Suppressor macrophage treated with lipopolysaccharide for 1 hour (primary cell): ENCODE measurements at places on chromosomes 5 and 9.
A peak's percentile ranks its signal among the peaks of the same experiment; 100 is the strongest.

- DNase-seq: no peak
These were observed 510.5 kb upstream of the TNC start for GRCh38 chr9:115628426-115628825.

GRCh38 chr9:89576404-89576839 lies 28.4 kb upstream of the GADD45G start:
- peak; percentile 52 for DNase-seq

DNA sequence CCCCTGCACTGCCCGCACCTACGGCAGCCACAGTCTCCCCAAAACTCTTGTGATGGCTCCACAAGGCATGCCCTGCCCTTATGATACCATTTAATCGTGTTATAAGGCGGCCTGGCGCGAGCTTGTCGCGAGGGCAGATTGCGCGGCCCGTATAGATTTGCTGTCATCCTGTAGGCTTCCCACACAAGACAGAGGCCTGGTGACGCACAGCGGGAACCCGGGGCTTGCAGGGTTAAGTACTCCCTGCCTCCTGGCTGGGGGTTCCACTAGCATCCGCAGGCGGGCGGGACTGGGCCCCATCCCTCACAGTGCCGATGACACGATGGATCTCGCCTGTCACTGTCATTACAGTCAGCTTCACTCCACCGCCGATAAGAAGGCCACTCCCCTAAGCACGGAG lies 364.9 kb upstream of the IRX2 start:
- no peak for DNase-seq

DNA sequence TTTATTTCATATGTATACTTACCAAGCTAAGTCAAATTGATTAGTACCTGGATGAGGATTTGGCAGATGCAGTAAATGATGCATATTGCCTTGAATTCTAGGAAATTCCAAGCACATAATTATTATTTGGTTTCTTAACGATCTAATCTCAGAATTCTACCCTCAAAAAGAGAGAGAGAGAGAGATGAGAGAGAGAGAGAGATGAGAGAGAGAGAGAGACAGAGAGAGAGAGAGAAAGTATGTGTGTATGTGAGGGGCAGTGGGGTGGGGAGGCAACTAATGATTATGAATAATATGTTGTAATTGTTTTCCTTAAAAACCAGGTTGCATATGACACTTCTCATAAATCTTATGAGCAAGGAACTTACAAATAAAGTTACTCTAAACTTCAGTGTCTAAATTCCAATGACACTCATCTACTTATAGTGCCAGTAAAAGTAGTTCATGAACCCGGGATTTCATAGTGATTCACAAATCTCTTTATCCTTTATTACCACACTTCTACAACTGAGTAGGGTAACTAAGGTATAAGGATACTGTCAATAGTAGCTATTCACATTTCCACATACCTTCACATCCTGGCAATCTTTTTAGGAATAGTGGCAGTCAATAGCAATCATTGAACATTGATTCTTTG lies 60.5 kb upstream of the EDIL3 start:
- no peak for DNase-seq

- no peak for DNase-seq
These were observed 32.9 kb downstream of the ROPN1L start for GRCh38 chr5:10474521-10475075.

GRCh38 chr5:68047035-68047434 lies 168.5 kb upstream of the PIK3R1 start:
- DNase-seq: no peak

DNA sequence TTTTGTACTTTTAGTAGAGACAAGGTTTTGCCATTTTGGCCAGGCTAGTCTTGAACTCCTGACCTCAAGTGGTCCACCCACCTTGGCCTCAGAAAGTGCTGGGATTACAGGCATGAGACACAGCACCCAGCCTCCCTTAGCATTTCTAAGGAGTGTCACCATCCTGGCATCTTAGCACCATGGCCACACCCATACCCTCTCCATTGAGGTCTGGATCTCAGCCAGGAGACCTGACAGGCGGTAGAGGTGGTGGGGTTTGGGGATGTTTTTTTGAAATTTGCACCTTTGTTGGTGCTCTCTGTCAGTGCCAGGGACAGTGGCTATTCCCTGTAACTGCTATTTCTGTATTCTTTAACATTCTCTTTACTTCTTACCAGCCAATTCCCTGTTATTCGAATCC lies 72.5 kb downstream of the TRIM36 start:
- DNase-seq: no peak

GRCh38 chr9:91736898-91737601 lies 213.0 kb downstream of the ROR2 start:
- DNase-seq: no peak

GRCh38 chr5:113246361-113246870 lies 188.4 kb downstream of the TSSK1B start:
- DNase-seq: peak; percentile 86

DNA sequence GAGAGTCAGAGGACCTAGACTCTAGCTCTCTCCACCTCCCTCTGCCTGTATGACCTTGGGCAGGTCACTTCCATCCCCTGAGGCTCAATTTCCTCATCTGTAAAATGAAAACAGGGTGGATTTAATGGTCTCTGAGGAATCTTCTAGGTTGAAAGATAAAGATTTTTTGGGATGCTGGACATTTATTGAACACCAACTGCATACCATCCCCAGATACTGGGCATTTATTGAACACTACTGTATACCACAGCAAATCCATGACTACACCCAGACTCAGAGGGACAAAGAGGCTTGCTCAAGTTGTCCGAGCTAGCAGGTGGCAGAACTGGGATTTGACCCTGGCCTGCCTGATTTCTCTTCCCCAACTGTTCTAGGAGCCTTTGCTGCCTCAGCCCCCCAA lies 25.0 kb upstream of the CPLX2 start:
- DNase-seq: no peak

- DNase-seq: no peak
These were observed 1056.5 kb upstream of the EDIL3 start for GRCh38 chr5:85441156-85441555.

- DNase-seq: no peak
These were observed 66.5 kb upstream of the DAP start for GRCh38 chr5:10827571-10827970.

GRCh38 chr5:143791848-143792731 lies 19.9 kb upstream of the HMHB1 start:
- DNase-seq: peak; percentile 27

DNA sequence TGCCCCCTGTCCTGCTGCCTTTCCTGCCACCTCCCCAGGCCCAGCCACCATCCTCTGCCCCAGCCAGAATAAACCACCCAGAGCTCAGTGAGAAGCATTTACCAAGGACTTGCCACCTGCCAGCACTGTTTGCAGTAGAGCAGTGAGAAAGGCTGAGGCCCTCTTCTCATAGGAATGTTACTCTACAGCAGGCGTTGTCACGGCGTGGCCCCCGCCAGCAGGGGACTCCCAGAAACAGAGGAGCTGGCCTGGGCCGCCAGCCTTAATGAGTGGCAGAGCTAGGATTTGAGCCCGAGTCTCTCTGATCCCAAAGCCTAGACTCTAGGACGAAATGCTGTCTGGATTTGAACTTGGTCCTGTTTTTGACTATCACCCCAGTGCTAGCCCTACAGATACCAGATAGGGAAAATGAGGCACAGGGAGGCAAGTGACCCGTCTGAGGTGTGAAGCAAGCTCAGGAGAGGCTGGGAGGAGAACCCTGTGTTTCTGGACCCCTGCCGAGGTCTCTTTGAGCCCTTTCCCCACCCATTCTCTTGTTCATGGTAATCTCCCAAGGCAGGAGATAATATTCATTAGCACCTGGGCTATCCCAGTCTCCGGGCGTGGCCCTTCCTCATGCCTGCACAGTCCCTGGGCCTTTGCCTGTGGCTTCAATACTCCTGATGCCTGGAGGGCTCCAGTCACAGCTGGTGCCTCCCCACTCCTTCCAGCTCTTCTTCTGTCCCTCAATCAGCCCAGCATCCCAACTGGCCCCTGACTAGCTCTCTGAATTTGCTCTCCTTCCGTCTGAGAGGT lies 30.7 kb downstream of the HRH2 start:
- no peak for DNase-seq

DNA sequence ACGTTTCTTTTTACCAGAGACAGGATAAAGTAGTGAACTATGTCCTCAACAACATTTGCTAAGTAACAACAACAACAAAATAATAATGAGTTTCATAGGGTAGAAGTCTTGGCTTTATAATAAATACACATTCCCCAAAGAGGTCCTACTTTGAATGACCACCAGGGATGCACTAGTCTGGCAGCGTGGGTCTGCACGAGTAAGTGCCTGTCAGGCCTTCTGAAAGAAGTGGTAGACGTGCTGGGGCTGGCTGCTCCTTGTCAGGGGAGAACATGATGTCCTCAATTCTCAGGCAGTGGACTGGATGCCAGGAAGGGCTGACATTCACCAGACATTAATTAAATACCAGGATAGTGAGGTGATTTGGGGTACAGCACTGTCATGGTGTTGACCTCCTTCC lies 331.1 kb downstream of the TMEM38B start:
- no peak for DNase-seq

- no peak for DNase-seq
These were observed 84.2 kb downstream of the GPBP1 start for GRCh38 chr5:57258052-57258451.

DNA sequence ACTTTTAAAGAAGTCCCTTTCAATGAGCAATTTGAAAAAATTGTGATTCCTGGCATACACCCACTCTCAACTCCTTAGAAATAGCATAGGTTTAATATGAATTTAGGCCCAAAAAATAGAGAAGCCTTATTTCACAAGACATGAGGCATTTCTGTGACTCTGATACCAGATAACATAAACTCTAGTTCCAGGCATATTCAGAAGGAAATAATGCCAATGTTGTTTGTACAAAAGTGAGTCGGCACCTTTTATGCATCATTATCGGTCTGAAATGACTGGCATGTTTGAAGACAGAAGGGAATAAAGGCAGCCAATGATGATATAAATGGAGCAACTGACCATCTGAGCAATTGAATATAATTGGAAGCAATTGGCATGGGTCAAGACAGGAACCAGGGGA lies 19.4 kb upstream of the RECK start:
- no peak for DNase-seq

DNA sequence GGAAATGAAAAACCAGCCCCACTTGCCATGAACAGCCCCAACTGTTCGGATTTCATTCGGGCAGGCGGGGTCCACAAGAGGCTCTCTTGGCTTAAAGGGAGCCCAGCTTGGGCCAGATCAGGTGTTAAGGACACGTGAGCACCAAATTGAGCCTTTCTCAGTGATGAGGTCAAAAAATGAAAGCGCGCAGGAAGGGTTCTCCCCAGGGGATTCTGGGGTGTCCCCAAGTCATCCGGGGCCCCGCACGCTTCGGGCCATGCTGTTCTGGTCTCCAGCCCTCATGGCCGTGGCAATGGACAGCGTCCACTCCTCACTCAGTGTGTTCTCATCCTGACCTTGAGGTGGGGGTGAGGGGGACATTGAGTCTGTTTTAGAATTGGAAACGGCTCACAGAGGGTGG lies 10.9 kb downstream of the AK1 start:
- DNase-seq: no peak

DNA sequence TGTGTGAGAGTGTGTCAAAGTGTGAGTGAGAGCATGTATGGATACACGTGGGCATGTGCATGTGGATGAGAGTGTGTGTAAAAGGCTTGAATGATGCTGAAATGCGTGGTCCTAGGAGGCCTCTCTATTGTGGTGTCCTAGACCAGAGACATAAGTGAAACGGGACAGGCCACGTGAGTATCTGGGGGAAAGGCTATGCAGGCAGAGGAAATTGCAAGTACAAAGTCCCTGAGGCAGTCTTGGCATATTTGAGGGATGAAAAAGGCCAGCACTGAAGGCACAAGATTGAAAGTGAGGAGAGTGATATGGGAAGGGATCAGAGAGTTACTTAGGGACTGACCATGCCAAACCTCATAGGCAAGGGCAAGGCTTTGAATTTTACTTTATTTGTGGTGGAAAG lies 67.2 kb upstream of the CCDC152 start:
- DNase-seq: no peak

DNA sequence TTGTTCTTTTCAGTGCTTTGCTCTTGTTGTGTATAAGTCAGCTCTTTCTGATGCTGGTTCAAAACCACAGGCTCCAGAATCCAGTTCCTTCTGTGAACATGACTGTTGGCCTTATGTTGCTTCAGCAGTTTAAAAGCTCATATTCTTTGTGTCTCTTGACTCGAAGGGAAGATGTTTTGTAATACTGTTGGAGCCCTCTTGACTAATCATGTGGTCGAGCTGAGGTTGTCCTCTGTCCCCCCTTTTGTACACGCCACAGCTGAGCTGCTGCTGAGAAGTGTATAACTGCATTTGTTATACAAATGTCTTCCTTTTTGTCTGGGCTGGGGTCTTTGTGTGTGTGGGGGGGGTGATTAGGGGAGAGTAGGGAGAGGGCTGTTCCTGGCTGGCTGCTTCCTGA lies 35.8 kb downstream of the SLC36A1 start:
- peak; percentile 93 for DNase-seq

GRCh38 chr5:142375944-142376411 lies 51.2 kb upstream of the SPRY4 start:
- no peak for DNase-seq

GRCh38 chr9:18666348-18666747 lies 192.4 kb downstream of the ADAMTSL1 start:
- DNase-seq: no peak

GRCh38 chr5:180074462-180074861 lies 2.9 kb upstream of the RNF130 start:
- no peak for DNase-seq

- DNase-seq: peak; percentile 32
These were observed 29.0 kb downstream of the LIFR start for GRCh38 chr5:38527475-38527874.

DNA sequence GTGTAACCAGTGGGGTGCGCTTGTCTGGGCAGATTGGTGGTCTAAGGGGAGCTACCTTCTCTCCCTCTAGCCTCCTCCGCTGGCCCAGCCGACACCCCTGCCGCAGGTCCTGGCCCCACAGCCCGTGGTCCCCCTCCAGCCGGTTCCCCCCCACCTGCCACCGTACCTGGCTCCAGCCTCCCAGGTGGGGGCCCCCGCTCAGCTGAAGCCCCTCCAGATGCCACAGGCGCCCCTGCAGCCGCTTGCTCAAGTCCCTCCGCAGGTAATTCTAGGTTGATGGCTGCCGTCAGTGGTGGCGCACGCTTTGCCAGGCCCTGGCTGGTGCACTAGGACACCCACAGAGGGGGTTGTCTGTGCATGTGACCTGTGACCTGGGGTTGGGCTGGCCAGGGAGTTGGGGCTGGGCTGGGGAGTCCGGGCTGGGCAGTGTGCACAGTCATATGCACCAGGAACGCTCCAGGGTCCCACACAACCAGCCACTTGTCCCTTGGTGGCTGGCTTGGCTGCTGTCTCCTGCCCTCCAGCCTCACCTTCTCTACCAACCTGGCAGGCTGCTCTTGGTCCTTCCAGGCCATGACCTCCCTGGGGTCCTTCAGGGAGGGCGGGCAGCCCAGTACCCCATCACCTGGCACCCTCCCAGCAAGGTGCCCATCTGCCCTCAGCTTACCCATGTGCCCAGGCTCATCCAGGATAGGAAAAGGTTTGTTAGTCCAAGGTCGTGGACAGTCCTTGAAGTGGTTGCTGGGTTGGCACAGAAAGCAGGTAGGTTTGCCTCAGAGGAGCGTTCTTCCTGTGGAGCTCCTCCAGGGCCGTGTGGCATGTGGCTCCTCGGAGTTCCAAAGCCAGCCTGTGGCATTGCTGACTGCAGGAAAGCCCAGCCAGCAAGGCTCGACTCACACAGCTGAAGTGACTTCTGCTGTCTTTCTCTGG lies 73.2 kb downstream of the WNK2 start:
- DNase-seq: no peak

GRCh38 chr5:110104060-110104725 lies 414.5 kb downstream of the MAN2A1 start:
- no peak for DNase-seq

- no peak for DNase-seq
These were observed 92.4 kb downstream of the UNC13B start for GRCh38 chr9:35254237-35254636.
